LHCN-M2 (cell line): ENCODE measurements at places on chromosomes 7 and 10. TPM values are rescaled to one million over a fixed set of nuclear protein-coding genes. Genes with fewer than 3 reads are reported as not detected.

The TLL2 gene
- total RNA-seq = 0.11 TPM in 1 of 2 replicates, not detected in the other

The DNAJC9 gene
- 64.8 and 66.5 TPM in 2 replicates for total RNA-seq

The ZNF365 gene
- 5.3 and 6.2 TPM in 2 replicates for total RNA-seq

The ZNF853 gene
- total RNA-seq = 0.38 and 0.69 TPM in 2 replicates

The PTN gene
- 5.7 and 6.7 TPM in 2 replicates for total RNA-seq
